ENCODE measurements at places on chromosomes 4 and X.

DNA sequence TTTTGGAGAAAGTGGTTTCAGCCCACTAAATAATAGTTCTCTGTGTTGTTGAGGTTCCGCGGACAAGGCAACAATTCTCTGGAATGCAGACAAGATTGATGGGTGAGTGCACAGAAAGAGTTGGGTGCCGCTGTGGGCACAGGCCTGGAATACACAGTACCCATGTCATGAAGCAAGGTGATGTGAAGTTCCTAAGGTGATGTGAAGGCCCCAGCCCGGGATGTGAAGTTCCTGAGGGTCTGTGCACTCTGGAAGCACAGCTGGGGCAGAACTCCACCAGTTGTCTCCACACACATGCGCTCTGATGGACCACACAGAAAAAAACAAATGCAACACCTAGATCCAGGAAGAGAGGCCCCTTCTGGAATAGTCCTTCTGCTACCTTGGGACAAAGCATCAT, 86.6 kb upstream of the BMPR1B start:
- no peak for DNase-seq

- peak; percentile 60 for DNase-seq
Measured at GRCh38 chr4:74133786-74134499, 24.0 kb upstream of the MTHFD2L start.

DNA sequence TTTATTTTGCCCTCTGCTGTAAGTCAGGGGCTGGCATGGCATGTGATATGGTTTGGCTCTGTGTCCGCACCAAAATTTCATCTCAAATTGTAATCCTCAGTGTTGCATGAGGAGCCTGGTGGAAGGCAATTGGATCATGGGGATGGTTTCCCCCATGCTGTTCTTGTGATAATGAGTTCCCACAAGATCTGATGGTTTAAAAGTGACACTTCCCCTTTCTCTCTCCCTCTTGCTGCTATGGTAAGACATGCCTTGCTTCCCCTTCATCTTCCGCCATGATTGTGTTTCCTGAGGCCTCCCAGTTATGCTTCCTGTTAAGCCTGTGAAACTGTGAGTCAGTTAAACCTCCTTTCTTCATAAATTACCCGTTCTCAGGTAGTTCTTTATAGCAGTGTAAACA, 72.0 kb upstream of the MSX1 start:
- DNase-seq = no peak

GRCh38 chr4:41882625-41883347, 52.4 kb upstream of the TMEM33 start:
- DNase-seq = peak; percentile 49

DNA sequence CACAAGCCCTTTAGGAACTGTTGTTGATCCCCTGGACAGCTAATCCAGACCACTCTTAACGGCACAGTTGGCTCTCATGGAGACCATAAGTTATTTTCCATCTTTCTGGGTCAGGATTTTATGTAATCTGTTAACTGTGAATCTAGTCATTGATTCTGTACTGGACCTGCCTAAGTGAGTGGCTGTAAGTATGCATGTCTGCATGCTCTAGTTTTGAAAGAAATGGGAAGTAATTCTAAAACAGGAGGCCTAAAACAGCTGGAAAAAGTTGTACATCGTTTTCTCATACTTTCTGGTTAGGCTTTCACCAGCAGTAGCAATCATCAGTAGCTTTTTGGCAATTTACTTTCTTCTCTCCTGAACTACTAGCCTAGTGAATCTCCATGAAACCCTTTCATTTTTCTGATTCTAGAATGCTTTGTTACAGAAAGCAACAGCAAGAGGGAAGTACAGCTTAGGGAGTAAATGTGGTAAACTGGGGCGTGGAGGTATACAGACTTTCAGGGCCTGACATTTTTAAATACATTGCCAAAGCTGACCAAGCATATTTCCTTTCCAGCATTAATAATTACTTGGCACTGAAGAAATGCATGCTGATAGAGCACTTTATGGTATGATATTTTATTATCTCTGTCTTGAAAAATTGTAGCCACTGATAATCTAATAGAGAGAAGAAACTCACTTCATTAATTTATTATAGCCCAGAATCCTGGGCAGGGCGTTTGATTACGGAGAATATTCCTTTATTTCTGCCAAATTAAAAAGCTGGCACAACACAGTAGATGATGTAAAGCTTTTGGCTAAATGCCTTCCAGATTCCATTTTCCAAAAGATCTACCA, 202.7 kb downstream of the BANK1 start:
- no peak for DNase-seq

GRCh38 chrX:1196436-1196835, 16.0 kb downstream of the CRLF2 start:
- no peak for DNase-seq

GRCh38 chr4:171025776-171026175, 787.4 kb upstream of the GALNTL6 start:
- no peak for DNase-seq
